Lung (tissue), 17 donors: ENCODE measurements at places on chromosomes 12 and 14.

DNA sequence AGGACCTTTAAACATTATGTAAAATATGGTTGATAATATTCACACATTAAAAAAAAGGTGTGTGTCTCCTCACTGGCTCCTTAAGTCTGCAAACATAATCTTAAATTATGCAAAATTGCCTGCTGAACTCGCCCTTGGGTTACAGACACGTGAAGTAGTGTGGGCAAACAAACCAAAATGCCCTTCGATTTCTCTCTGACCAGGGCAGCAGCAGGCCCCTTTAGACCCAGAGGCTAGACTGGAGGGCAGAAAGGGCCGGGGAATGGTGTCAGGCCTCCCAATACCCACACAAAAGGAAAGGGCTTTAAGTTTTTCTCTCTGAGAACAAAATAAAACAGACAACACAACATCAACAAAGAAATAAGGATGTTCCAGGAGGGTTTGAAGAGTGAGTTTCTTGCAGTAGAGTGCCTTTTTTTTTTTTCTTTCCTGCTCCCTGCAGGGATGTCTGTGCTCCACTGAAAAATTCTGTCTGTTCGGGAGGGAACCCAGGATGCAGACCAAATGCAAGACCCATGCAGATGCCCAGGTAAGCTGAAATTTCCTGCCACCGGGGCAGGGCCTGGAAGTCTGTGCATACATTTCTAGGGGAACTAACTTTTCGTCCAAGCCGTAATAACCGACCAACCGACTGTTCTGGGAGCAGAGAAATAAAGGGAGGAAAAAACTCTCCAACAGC lies 1.7 kb downstream of the TBX3 start:
- DNase-seq, result no peak

DNA sequence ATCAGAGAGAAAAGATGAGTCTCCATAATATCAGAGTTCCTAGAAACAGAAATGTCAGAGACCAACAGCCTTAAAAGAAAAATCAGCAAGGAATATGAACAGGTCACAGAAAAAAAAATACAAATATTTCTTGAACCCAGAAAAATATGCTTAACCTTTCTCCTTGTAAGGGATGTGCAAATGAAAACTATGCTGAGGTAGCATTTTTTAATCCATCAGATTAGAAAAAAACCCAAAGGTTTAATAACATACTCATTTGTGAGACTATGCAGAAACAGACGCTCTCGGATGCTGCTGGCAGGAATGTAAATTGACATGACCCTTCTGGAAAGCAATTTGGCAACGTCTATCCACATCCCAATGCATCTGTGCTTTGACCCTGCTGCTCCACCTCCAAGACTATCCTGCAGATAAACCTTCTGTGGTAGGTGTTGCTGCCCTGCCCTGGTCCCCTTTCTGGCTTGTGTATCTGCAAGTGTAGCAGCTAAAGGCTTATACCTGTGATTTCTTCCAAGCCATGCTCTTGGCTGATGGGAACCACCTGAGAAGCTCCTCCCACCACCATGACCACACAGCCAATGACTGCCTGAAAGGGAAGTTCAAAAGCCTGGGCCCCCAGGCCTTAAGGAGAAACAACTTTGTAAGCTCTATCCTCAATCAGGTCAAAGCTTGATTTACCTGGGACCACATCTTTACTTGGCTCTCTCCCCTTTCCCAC lies 49.4 kb downstream of the LTBP2 start:
- peak; percentile 39 for DNase-seq

DNA sequence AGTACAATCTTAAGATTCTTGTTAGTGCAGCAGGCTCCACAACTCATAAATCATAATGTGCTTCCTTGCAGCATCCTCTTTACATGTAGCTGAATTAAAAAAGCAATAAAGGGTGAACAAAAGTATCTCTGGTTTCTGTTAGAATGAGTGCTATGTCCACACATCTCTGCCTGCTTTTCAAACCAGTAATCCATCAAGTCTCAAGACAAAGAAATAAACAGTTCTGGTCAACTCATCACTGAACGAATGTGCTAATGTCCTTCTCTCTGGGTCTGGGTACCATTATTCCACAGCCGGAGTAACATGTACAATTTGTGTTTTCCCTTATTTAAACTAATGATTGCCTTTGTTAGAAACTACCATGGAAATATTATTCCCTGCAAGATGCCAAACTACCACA lies 273.0 kb upstream of the USP15 start:
- no peak for DNase-seq

DNA sequence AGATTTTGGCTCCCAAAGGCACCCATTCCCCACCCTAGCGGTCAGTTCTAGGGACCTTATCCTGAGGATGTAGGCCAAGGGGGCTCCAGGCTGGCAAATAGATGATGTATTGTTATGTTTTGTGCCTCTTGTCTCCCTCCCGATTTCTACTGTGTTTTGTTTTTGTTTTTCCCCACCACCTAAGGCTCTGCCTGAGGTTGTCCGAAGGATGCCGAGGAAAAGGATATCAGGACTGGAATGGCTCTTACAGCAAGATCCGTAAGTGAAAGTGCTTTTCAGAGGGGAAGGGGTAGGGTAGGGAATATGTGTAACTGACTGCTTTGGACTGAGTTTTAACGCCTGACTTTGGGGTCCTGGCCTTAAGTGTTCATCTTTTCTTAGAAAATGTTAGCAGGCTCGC lies 6.6 kb downstream of the FOXG1 start:
- peak; percentile 1 for DNase-seq

- peak; percentile 65 for DNase-seq
Measured at GRCh38 chr12:94458877-94459727, 565 bp downstream of the CEP83 start.

- no peak for DNase-seq
Measured at GRCh38 chr12:47718531-47718930, 6.8 kb downstream of the ENDOU start.

DNA sequence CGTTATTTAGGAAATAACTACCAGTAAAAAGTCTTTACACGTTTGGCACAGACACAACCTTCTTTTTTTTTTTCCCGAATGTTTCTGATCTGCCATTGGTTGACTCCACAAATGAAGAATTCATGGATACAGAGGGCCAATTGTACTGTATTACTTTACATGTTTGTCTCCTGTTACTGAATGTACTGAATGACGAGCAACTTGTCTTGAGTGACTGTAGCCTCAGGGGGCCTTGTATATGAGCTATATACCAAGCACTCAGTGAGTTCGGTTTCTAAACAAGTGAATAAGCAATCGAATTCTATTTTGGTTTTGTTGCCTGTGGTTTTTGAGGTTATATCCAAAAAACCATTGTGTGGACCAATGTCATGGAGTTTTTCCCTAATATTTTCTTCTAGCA lies 480.0 kb upstream of the SYT1 start:
- DNase-seq, result no peak

GRCh38 chr14:90397425-90398314 lies 841 bp downstream of the CALM1 start:
- DNase-seq, result peak; percentile 75

GRCh38 chr12:10384191-10384590 lies 5.7 kb downstream of the KLRK1 start:
- no peak for DNase-seq

GRCh38 chr14:102496958-102497744 lies 12.4 kb downstream of the ANKRD9 start:
- no peak for DNase-seq

DNA sequence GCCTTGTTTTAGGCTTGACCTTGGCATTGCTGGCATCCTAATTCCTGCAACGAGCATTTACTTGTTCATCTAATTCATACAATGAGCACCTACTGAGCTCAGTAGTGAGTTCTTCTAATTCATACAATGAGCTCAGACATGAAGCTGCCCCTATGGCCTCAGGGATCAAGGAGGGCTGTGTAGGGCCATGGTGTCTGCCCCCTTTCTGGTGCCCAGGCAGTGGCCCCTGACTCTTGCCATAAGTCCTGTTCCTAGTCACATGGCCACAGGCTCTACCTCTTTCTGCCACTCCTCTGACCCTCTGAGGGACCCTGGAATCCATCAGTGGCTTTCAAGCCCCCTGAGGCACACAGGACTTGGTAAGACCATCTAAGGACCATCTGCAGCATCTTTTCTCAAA lies 148.8 kb downstream of the ZFP36L1 start:
- DNase-seq, result no peak

DNA sequence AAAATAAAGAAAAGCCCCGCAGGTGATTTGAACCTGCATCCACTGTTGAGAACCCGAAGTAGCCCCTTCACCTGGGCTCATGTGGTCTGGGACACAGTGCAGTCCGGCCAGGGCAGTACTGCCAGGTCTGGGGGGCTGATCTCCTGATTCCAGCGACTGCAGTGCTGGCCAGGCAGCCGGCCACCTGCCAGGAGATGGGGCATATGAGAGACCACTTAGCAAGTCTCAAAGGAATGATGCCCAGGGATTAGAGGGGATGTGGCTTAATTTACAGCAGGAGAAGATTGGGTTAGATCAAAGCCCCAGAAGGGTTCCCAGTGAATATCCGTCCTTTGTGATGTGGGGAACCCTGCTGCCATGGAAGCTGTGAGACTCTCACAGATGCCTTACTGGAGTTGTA lies 113.3 kb downstream of the PRMT8 start:
- DNase-seq, result no peak

DNA sequence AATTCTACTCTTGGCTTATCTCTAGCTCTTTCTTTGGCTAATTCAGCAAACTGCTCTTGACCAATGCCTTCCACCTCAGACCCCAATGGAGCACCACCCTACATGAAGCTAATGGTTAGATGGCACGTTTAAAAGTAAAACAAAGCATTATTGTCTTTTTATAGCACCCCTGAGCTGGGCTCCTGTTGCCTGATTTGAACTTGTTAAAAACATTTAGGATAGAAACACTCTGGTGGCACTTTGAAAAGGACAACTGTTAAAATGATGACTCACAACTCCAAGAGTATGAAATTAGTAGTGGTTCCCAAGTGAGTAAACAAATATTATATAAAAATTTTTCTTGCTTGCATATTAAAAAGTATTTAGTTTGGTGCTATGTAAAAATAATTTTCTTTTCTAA lies 299.6 kb upstream of the DCN start:
- no peak for DNase-seq

GRCh38 chr14:101400830-101401229 lies 160.5 kb upstream of the DIO3 start:
- no peak for DNase-seq

- peak; percentile 80 for DNase-seq
Measured at GRCh38 chr14:90580377-90581335, 183.8 kb downstream of the CALM1 start.

GRCh38 chr12:10392394-10392930 lies 2.6 kb upstream of the KLRK1 start:
- DNase-seq, result peak; percentile 86

DNA sequence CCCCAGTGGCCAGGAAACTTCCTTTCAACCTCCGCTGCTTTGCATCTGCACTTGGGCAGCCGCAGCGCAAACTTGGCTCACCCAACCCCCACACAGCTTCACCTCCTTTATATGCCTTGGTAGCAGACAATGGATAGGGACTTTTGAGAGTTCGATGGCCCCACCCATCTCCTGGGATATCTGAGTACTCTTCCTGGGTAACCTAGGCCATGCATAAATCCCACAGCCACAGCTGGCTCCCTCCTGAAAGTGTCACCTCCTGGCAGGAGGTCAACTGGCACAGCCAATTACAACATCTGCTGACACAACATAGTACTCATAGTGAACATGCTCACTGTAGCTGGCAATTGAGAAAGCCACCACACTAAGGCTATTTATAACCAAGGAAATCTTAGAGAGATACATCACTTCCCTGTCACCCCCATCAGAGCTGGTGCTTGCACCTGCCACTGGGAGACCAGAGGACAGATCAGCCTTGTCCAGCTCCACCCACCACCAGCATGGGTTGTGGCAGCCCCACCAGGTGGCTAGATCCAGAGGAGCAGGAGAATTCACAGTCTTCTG lies 410.0 kb downstream of the SYT1 start:
- DNase-seq, result no peak

DNA sequence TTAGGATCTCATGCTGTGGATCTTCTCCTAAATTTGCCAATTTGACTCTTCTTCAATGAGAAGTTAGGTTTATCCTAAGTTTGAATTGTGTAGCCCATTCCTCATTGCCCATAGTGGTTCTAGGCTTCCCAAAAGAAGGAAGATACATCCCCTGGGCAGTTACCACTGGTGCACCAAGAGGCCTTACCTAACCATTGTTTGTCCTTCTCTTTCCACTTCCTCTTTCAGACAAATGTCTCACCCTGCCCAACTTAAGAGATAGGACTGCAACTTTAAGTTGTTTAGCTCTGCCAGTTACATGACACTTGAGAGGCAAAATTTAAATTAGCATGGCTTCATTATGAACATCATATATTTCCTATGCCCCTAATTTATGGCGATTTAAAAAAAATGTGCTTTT lies 9.4 kb upstream of the KCNH3 start:
- DNase-seq, result no peak

GRCh38 chr12:81992461-81992860 lies 233.3 kb upstream of the PPFIA2 start:
- DNase-seq, result peak; percentile 4

DNA sequence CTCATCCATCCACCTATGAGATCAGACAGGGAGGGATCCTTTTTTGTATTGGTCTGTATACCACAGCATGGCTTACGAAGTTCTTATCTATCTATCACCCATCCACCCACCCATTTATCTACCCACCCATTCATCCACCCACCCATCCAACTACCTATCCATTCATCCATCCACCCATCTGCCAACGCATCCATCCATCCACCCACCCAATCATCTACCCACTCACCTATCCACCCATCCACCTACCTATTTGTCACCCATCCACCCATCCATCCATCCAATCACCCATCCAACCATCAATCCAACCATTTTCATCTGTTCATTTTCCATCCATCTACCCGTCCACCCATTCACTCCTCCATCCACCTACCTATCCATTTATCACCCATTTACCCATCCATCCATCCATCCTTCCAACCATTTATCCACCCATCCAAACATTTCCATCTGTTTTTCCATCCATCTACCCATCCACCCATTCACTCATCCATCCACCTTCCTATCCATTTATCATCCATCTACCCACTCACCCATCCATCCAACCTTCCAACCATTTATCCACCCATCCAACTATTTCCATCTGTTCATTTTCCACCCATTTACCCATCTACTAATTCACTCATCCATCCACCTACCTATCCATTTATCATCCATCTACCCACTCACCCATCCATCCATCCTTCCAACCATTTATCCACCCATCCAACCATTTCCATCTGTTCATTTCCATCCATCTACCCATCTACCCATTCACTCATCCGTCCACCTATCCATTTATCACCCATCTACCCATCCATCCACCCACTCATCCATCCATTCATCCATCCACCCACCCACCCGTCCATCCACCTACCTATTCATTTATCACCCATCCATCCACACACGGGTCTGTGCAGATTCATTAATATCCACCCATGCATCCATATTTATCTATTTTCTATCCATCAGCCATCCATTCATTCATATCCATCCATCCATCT lies 13.3 kb downstream of the SDS start:
- no peak for DNase-seq

DNA sequence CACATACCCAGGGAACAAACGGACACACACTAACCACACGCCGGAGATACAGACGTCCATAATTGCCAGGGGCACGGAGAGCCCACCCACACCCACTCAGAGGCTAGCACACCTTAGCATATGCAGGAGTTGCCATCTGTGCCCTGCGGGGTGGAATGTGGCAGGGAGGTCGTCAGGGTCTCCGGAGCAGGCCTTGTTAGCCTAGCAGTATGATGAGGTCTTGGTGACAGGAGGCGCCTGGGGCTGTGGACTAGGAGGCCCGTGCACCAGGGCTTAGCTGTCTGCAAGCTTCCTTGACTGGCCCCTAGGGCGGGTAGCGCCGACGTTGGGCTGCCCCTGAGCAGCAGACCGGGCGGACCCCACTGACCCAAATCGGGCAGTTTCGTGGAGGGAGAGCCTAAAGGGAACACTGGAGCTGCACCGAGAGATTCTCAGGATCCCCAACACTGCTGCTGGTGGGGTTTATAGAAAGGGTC lies 10.0 kb downstream of the STAC3 start:
- no peak for DNase-seq
